Naive thymus-derived CD8-positive, alpha-beta T cell (primary cell): ENCODE measurements at places on chromosomes 2 and 18. TPM values are rescaled to one million over a fixed set of nuclear protein-coding genes. Genes with fewer than 3 reads are reported as not detected.

The CHMP1B gene
- 52.6 TPM for total RNA-seq

The MC4R gene
- total RNA-seq = not detected

The ASB18 gene
- not detected for total RNA-seq

The ACSL3 gene
- 43.1 TPM for total RNA-seq

The PLEK gene
- total RNA-seq = 3.9 TPM

The SERPINB10 gene
- not detected for total RNA-seq

The ZNF407 gene
- 26.8 TPM for total RNA-seq

The CTAGE1 gene
- not detected for total RNA-seq
